Prostate gland (tissue), 2 donors: ENCODE measurements at places on chromosomes 3 and 15. TPM values are rescaled to one million over a fixed set of nuclear protein-coding genes. Genes with fewer than 3 reads are reported as not detected.

GRCh38 chr15:66269326-66270090 lies 16.0 kb upstream of the MEGF11 start:
- no peaks in the 10 kb centered on the region for H3K27me3 ChIP-seq
- DNase-seq = peak; percentile 64
- no peaks in the 10 kb centered on the region for H3K4me1 ChIP-seq
- no peak overlapping the region for H3K4me3 ChIP-seq
- no peaks in the 10 kb centered on the region for H3K36me3 ChIP-seq
- no peak overlapping the region for H3K27ac ChIP-seq

DNA sequence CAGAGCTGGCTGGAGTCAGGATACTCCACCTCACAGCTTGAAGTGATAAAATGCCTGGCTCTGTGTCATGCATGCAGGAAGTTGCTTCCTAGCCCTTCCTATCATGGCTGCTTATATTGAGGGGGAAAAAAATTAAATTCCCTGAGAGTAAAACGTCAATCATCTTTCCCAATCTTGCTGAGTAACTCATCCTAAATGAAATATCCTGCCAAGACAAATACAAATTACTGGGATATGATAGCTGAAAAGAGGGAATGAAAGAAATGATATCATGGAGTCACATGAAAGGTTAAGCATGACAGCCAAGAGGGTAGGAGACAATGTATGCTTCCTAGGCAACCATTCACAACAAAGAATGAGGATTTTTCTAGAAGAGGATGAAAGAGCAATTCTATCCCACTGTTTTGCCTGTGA lies 110.6 kb downstream of the ABI3BP start:
- H3K27ac ChIP-seq = no peak overlapping the region
- no peaks in the 10 kb centered on the region for H3K27me3 ChIP-seq
- no peaks in the 10 kb centered on the region for H3K4me1 ChIP-seq
- H3K4me3 ChIP-seq = no peak overlapping the region
- no peaks in the 10 kb centered on the region for H3K36me3 ChIP-seq
- no peak for DNase-seq

DNA sequence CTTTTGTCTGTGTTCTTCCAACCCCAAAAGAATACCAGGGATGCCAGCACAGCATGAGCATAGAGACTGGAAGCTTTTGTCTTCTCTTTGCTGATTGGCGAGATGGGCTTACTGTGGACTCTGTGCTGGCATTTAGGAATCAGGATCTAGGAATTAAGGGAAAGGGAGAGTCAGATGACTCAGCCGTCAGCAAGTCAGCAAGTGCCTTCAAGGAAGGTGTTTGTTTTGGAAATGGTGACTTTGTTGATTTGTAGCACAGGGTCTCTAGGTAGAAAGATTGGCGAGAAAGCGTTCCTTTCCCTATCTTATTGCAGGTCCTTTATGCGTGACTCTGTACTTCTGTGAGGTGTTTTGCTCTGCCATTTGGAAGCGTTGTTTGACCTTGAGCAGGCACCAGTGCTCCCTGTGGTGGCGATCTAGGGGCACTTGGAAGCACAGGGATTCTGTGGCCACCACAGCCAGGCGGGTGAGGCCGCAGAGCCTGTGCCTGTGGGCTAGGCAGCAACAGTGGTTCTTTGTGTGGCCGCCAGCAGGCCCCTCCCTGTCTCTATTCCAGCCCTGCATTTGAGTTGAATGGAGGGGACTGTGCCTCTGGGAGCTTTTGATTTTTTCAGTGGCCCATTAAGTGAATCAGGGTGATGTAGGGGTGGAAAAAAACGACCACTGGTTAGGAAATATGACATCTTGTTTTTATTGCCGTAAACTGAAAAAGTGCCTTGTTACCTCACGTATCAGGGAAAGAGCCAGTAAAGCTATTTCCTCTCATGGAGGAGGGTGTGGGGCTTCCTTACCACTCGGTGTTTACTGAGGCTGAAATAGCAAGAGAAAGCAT lies 19.0 kb downstream of the FAN1 start:
- H3K27ac ChIP-seq = no peak overlapping the region
- no peak overlapping the region for H3K4me3 ChIP-seq
- peaks cover 10% of the 10 kb centered on the region for H3K36me3 ChIP-seq
- H3K4me1 ChIP-seq = no peaks in the 10 kb centered on the region
- no peak for DNase-seq
- no peaks in the 10 kb centered on the region for H3K27me3 ChIP-seq

GRCh38 chr3:122609798-122610559 lies 32.5 kb downstream of the PARP15 start:
- no peaks in the 10 kb centered on the region for H3K36me3 ChIP-seq
- no peak overlapping the region for H3K27ac ChIP-seq
- H3K4me3 ChIP-seq = no peak overlapping the region
- no peak for DNase-seq
- no peaks in the 10 kb centered on the region for H3K4me1 ChIP-seq
- no peaks in the 10 kb centered on the region for H3K27me3 ChIP-seq

DNA sequence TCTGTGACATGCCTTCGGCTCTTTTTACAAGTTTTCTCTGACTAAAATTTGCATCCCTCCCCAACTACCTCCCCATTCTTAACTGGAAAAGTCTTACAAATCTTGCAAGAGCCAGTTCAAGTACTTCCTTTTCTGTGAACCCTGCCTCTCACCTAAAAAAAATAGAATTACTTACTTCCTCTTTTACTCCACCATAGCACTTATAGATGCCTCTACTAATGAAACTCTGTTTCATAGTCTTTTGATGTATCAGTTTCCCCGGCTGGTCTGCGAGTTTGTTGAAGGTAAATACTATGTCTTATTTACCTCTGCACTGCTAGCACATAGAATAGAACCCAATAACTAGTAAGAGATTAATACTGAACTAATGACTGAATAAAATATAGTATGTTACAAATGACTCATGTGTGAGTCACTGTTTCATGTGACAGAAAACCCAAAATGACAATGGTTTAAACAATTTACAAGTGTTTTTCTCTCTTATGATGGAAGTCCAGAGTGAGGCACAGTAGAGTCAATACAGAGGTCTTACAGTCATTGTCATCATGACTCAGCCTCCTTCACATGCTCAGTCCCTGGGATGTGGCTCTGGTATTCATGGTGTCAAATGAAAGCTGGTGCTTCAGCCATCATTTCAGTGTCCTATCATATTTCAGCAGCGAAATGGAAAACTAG lies 393.5 kb downstream of the RSL24D1 start:
- DNase-seq = no peak
- no peaks in the 10 kb centered on the region for H3K4me1 ChIP-seq
- H3K36me3 ChIP-seq = no peaks in the 10 kb centered on the region

- H3K36me3 ChIP-seq = no peaks in the 10 kb centered on the region
- no peaks in the 10 kb centered on the region for H3K4me1 ChIP-seq
- no peaks in the 10 kb centered on the region for H3K27me3 ChIP-seq
- DNase-seq = no peak
Observed at GRCh38 chr15:96047255-96047931, 283.1 kb upstream of the NR2F2 start.

DNA sequence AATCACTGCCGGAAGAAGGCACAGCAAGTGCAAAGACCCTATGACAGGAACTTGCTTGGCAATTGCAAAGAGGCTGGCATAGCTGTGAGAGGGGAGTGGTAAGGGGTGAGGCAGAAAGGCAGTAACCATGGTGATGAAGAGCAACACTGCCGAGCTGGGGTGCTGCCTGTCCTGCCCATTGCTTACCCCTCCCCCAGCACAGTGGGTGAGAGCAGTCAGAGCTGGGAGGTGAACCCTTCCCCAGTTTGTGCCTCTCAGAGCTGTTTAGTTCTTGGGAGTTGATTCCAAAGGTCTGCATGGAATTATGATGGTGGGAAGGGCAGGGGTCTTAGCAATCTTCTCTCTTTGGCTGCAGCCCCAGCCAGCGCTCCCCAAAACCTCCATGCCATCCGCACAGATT lies 8.8 kb downstream of the TYRO3 start:
- no peaks in the 10 kb centered on the region for H3K4me1 ChIP-seq
- H3K27ac ChIP-seq = no peak overlapping the region
- H3K36me3 ChIP-seq = no peaks in the 10 kb centered on the region

The IFT80 gene
- total RNA-seq = 43.3 TPM

- H3K27me3 ChIP-seq = no peaks in the 10 kb centered on the region
- DNase-seq = no peak
- H3K36me3 ChIP-seq = no peaks in the 10 kb centered on the region
Observed at GRCh38 chr15:63715818-63716217, 117.9 kb downstream of the HERC1 start.

The TPRG1 gene
- total RNA-seq = 4.7 TPM

The ANKUB1 gene
- total RNA-seq = not detected

GRCh38 chr3:146896711-146897110 lies 291.6 kb upstream of the PLSCR5 start:
- H3K27ac ChIP-seq = no peak overlapping the region
- DNase-seq = no peak
- H3K36me3 ChIP-seq = no peaks in the 10 kb centered on the region
- no peak overlapping the region for H3K4me3 ChIP-seq

The AGBL1 gene
- 0.91 TPM for total RNA-seq

The ZMYND10 gene
- total RNA-seq = 41.9 TPM

GRCh38 chr15:63380808-63381282 lies 801 bp downstream of the CA12 start:
- H3K27me3 ChIP-seq = no peaks in the 10 kb centered on the region
- H3K27ac ChIP-seq = no peak overlapping the region
- H3K36me3 ChIP-seq = no peaks in the 10 kb centered on the region
- H3K4me1 ChIP-seq = no peaks in the 10 kb centered on the region
- no peak for DNase-seq
- peak overlapping the region; percentile 26 for H3K4me3 ChIP-seq

DNA sequence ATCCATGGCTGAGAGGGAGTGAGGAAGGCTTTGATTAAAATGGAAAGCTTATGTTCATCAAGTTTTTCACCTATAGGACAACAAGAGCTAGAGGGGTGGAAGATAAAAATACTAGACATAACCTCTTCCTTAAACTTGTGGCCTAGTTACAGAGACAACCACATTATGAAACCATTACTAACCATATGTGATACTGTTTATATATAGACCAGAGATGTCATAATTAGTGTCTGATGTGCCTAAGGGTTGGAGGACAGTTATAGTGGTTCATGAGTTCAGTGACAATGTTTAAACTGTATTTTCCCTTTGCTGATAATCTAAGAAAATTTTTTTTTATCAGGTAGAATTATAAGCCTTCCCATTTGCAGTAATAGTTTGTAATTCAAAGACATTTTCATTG lies 23.7 kb downstream of the PHLDB2 start:
- no peak for DNase-seq
- no peaks in the 10 kb centered on the region for H3K4me1 ChIP-seq
- H3K27me3 ChIP-seq = no peaks in the 10 kb centered on the region
- H3K36me3 ChIP-seq = no peaks in the 10 kb centered on the region
- H3K4me3 ChIP-seq = no peak overlapping the region

The PLA2G4E gene
- total RNA-seq = 0.17 TPM

The IL5RA gene
- total RNA-seq = 1.5 TPM

The COL6A5 gene
- not detected for total RNA-seq

DNA sequence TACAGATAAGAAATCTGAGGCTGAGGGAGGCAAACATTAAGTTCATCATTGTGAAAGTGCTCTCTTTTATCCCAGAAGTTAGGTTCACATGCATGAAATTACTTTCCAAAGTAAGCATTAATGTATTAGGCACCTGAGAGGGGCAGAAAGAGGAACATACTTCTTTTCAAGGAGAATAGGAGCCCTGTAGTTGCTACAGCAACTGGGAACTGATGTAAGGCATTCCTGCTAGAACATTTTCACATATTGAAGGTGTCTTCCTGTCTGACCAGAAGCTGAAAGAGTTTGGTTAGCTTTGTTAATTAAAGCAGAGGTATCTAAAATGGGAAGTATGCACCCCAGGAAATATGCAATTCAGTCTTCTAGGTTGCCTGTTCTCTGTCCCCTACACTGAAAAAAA lies 65.5 kb upstream of the ZBTB20 start:
- DNase-seq = no peak
- no peak overlapping the region for H3K27ac ChIP-seq
- H3K36me3 ChIP-seq = no peaks in the 10 kb centered on the region
- no peak overlapping the region for H3K4me3 ChIP-seq

The CORO2B gene
- total RNA-seq = 1.4 TPM

- H3K27me3 ChIP-seq = no peaks in the 10 kb centered on the region
- no peak for DNase-seq
- H3K36me3 ChIP-seq = no peaks in the 10 kb centered on the region
- H3K27ac ChIP-seq = no peak overlapping the region
Observed at GRCh38 chr15:40343512-40343911, 2.8 kb upstream of the CCDC9B start.

DNA sequence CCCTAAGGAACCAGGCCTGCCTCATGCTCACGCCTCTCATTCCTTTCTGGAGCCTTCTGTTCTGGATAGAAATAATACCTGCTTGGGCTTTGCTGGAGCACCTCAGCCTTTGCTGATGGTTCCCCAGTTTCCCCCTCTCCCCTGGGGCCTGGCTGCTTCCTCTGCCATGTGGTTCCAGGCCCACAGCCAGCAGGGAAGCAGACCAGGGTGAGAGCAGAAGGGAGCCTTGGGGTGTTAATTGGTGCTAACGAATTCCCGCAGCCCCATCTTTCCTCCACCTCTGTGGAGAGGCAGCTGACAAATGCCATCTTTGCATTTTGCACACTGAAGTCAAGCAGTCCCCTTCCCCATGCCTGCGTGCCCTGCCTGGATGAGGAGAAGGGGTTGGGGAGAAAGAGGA lies 13.1 kb upstream of the CORO2B start:
- no peak overlapping the region for H3K4me3 ChIP-seq
- no peaks in the 10 kb centered on the region for H3K36me3 ChIP-seq
- no peaks in the 10 kb centered on the region for H3K27me3 ChIP-seq
- no peaks in the 10 kb centered on the region for H3K4me1 ChIP-seq

The EEF1AKMT4 gene
- 6.1 TPM for total RNA-seq

The BHLHE40 gene
- 32.3 TPM for total RNA-seq

DNA sequence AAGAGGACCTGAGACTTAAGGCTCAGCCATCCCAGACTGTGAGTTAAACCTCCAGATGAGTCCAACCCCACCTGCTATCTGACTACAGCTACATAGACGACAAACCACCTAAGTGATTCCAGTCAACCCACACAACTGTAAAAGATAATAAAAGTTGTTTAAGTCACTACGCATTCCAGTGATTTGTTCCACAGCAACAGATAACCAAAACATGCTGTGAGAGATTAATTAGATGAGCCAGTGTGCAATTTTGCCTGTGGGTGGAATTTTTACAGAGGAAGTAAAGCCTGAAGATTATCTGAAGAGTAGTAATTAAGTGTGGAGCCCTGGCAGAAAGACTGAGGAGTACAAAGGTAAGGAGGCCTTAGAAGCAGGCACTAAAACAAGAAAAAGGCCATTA lies 5.4 kb downstream of the BTBD1 start:
- H3K4me3 ChIP-seq = no peak overlapping the region
- no peaks in the 10 kb centered on the region for H3K36me3 ChIP-seq
- no peaks in the 10 kb centered on the region for H3K27me3 ChIP-seq
- DNase-seq = no peak
- H3K27ac ChIP-seq = no peak overlapping the region
- no peaks in the 10 kb centered on the region for H3K4me1 ChIP-seq

The TM6SF1 gene
- 4.7 TPM for total RNA-seq

GRCh38 chr3:37456270-37456708 lies 281.9 kb upstream of the LRRFIP2 start:
- no peaks in the 10 kb centered on the region for H3K27me3 ChIP-seq
- H3K4me3 ChIP-seq = no peak overlapping the region
- peak; percentile 35 for DNase-seq
- H3K4me1 ChIP-seq = no peaks in the 10 kb centered on the region
- H3K36me3 ChIP-seq = no peaks in the 10 kb centered on the region

GRCh38 chr15:25728816-25729215 lies 134.3 kb downstream of the ATP10A start:
- H3K27ac ChIP-seq = no peak overlapping the region
- H3K4me1 ChIP-seq = no peaks in the 10 kb centered on the region
